ENCODE measurements at places on chromosomes 3 and 15. TPM values are rescaled to one million over a fixed set of nuclear protein-coding genes. Genes with fewer than 3 reads are reported as not detected.

MYO1E gene
- total RNA-seq: 33.3 TPM

BSN gene
- total RNA-seq: 0.13 TPM

OIP5 gene
- 15.6 TPM for total RNA-seq

KLF15 gene
- 0.08 TPM for total RNA-seq

FBXO40 gene
- total RNA-seq: not detected

IL17RB gene
- 1.2 TPM for total RNA-seq

FETUB gene
- not detected for total RNA-seq

GHSR gene
- total RNA-seq: not detected

TM4SF18 gene
- total RNA-seq: not detected
